ENCODE measurements at places on chromosomes 1 and 21. TPM values are rescaled to one million over a fixed set of nuclear protein-coding genes. Genes with fewer than 3 reads are reported as not detected.
A peak's percentile ranks its signal among the peaks of the same experiment; 100 is the strongest.

The MMEL1 gene
- 2.9 TPM for total RNA-seq

The SLC1A7 gene
- total RNA-seq, result not detected

The ARHGAP30 gene
- 244 TPM for total RNA-seq

The NR5A2 gene
- not detected for total RNA-seq

The NFASC gene
- total RNA-seq, result 0.23 TPM

The CBR3 gene
- 24.4 TPM for total RNA-seq

The TMCC2 gene
- total RNA-seq, result 0.52 TPM

The RABGGTB gene
- 76.8 TPM for total RNA-seq

The SAMSN1 gene
- 59.0 TPM for total RNA-seq

The TMEM54 gene
- total RNA-seq, result not detected

The CRYAA gene
- total RNA-seq, result not detected

DNA sequence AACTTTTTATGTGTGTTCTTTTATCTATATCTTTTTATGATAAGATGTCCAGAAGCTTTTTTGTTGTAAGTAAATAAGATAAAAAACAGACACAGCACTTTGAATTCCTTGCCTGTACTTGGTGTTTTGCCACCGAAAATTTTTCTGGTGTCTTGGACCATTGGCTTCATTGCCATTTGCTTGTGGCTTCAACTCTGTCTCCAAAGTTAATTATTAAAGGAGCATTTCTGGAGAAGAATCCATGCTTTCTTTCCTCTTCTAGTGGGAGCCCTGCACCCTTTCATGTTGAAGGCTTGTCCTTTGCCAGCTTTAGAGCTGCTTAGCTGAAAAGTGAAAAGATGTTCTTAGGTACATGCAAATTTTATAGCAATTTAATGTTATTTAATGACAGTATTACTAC, 112.2 kb downstream of the DYRK1A start:
- no peak overlapping the region for H3K4me3 ChIP-seq
- DNase-seq, result no peak
- no peaks in the 10 kb centered on the region for H3K27me3 ChIP-seq
- peaks cover 24% of the 10 kb centered on the region for H3K36me3 ChIP-seq
- H3K4me1 ChIP-seq, result peaks cover 19% of the 10 kb centered on the region

DNA sequence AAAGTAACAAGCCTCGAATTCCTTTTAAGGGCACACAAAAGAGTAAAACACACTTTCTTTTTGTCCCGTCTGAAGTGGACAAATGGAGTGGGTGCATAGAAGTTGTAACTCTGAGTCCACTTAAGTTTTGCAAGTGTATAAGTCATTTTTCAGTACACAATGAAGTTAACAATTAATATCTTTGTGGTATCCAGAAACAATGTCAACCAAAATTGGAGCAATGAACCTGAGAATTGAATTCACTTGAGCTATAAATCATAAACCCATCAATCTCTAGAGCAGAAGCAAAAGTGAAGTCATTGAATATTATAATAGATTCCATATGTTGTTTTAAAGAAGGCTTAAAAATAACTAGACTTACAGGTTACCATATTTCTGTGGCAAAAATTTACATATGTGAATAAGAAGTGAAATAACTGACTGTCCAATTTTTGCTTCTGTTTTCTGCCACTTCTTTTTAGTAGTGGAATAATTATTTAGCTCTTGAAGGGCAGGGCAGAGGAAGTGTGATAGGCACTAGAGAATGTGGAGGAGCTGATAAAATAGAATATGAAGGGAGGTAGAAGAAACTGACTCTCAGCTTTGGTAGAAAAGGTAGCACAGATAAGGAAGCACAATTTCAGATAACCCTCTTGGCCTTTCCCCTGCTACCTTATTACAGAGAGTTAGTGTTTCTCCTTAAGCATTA, 73.9 kb upstream of the RGL1 start:
- H3K36me3 ChIP-seq, result no peaks in the 10 kb centered on the region
- H3K27me3 ChIP-seq, result no peaks in the 10 kb centered on the region
- H3K4me3 ChIP-seq, result no peak overlapping the region
- peaks cover 2% of the 10 kb centered on the region for H3K4me1 ChIP-seq

DNA sequence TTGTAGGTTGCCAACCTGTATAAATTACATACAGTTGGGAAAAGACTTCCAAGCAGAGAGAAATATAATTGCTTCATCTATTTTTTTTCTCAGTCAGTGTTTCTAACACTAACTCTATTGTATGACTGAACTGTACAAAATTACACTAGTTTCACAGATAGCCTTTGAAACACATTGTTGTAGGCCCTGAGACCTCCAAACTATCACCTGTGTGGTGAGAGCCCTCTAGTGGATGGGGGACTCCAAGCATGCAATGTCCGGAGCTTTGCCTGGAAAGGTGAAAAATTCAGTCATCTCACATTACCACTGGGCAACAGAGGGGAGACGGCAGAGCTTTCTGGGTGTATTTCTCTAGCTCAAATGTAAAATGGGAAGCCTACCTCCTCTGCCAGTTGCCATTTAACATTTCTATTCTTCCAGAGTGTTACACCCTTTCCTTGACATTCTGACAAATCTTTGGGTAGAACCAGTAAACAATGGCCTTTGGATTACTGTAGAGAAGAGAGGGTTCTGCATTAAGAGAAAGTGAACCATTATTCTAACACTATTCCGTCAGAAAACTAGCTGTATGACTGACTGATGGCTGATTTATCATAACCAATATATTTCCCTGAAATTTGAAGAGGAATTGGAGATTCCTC, 212.2 kb downstream of the LYPLAL1 start:
- no peaks in the 10 kb centered on the region for H3K4me1 ChIP-seq
- H3K27ac ChIP-seq, result no peak overlapping the region
- no peak overlapping the region for H3K4me3 ChIP-seq

GRCh38 chr1:180178511-180179161, 24.0 kb downstream of the QSOX1 start:
- no peaks in the 10 kb centered on the region for H3K4me1 ChIP-seq
- H3K27ac ChIP-seq, result no peak overlapping the region
- H3K27me3 ChIP-seq, result no peaks in the 10 kb centered on the region
- DNase-seq, result peak; percentile 65
- no peak overlapping the region for H3K4me3 ChIP-seq
- H3K36me3 ChIP-seq, result no peaks in the 10 kb centered on the region

GRCh38 chr21:45120975-45121374, 46.6 kb downstream of the ADARB1 start:
- H3K36me3 ChIP-seq, result peaks cover 4% of the 10 kb centered on the region
- H3K27ac ChIP-seq, result no peak overlapping the region
- DNase-seq, result no peak
- H3K4me3 ChIP-seq, result no peak overlapping the region
- peaks cover 16% of the 10 kb centered on the region for H3K4me1 ChIP-seq
- no peaks in the 10 kb centered on the region for H3K27me3 ChIP-seq

GRCh38 chr21:44539991-44540666, at the start of gene KRTAP10-1:
Gene KRTAP10-1, minus strand, starts transcription at chr21:44540195. Its CDS starts 45 bp downstream, at chr21:44540150.
- no peaks in the 10 kb centered on the region for H3K4me1 ChIP-seq
- no peak within 1 kb of the TSS for H3K4me3 ChIP-seq
- H3K36me3 ChIP-seq, result no peaks in the 10 kb centered on the region
- H3K27ac ChIP-seq, result no peak within 1 kb of the TSS
- no peaks in the 10 kb centered on the region for H3K27me3 ChIP-seq
- no peak for DNase-seq

DNA sequence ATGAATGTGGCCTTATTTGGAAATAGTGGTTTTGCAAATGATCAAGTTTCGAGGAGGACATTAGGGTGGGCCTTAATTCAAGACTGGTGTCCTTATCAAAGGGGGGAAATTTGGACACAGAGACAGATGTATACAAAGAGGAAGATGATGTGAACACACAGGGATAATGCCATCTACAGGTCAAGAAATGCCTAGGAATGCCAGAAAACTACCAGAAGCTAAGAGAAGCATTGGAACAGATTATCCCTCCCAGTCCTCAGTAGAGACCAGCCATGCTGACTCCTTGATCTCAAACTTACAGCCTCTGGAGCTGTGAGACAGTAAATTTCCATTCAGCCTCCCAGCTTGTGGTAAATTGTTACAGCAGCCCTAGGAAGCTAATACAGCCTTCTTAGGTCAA, 151.4 kb downstream of the PTGER3 start:
- no peak overlapping the region for H3K27ac ChIP-seq
- no peaks in the 10 kb centered on the region for H3K36me3 ChIP-seq

GRCh38 chr1:99281105-99281504, 16.8 kb downstream of the PLPPR4 start:
- no peak for DNase-seq
- H3K27ac ChIP-seq, result no peak overlapping the region
- no peaks in the 10 kb centered on the region for H3K27me3 ChIP-seq
- no peaks in the 10 kb centered on the region for H3K4me1 ChIP-seq

- H3K36me3 ChIP-seq, result no peaks in the 10 kb centered on the region
- peaks cover 5% of the 10 kb centered on the region for H3K4me1 ChIP-seq
- H3K4me3 ChIP-seq, result no peak overlapping the region
- peaks cover 70% of the 10 kb centered on the region for H3K27me3 ChIP-seq
- no peak overlapping the region for H3K27ac ChIP-seq
Measured at GRCh38 chr1:114154963-114155322, 1.3 kb upstream of the SYT6 start.

DNA sequence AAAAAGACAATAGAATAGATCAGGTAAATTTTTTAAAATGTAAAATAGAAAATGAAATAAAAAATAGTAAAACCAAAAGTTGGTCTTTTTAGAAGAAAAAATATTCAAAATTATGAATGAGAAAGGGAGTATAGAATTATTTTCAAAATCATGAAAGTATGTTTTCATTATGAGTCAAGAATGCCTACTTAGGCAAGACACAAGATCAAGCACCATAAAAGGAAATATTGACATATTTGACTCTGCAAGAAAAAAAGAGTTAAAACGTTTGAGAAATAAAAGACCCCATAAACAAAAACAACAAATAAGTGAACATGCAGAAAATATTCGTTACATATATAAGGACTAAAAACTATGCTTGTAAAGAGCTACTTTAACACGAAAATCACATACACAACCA, 4.8 kb upstream of the COX20 start:
- no peak overlapping the region for H3K27ac ChIP-seq
- no peak for DNase-seq
- H3K27me3 ChIP-seq, result peaks cover under 1% of the 10 kb centered on the region

DNA sequence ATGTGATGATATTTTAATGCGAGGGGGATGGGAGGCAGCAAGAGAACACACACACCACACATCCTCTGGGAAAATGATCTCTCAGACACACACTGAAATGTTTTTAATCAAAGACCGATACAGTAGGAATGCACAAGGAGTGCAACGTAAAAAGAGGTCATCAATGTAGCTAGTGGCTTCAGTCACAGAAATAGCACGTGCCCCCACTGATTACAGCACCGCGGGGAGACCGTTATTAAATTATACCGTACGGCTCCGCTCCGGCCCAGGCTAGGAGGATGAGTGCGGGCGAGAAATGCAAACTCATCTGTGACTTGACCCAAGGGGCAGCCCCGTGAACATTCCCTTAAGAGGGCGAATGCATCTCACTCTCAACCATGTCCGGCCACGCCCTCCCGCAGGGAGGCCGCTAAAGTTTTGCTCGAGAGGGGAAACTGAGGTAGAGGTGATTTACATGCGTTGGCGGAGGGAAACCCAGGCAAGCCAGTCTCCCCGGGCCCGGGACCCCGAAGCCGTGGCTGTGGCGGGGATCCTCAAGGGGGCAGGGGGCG, 552 bp downstream of the UBR4 start:
- H3K27me3 ChIP-seq, result no peaks in the 10 kb centered on the region
- peaks cover 77% of the 10 kb centered on the region for H3K4me1 ChIP-seq
- H3K36me3 ChIP-seq, result peaks cover 28% of the 10 kb centered on the region

GRCh38 chr1:61435226-61435625, 289.7 kb downstream of the TM2D1 start:
- H3K36me3 ChIP-seq, result no peaks in the 10 kb centered on the region
- no peak for DNase-seq
- no peaks in the 10 kb centered on the region for H3K27me3 ChIP-seq
- no peak overlapping the region for H3K27ac ChIP-seq

DNA sequence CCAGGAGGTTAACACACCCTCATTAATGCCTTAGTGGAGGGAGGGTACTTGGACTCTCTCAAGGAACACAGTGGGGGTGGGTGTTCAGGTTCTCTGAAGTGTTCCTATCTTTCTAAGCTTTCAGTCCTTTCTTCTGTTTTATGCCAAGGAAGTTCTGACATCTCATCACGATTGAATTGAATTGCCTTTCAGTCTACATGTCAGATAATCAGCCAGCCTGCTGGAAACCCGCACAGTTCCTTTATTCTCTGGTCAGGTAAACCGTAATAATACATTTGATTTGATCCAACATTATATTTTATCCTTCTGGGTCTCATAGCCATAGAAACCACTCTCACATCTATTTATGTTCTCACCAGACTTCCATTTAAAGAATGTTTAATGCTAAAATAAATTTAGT, 339.0 kb downstream of the RWDD3 start:
- H3K27ac ChIP-seq, result no peak overlapping the region
- H3K36me3 ChIP-seq, result no peaks in the 10 kb centered on the region

DNA sequence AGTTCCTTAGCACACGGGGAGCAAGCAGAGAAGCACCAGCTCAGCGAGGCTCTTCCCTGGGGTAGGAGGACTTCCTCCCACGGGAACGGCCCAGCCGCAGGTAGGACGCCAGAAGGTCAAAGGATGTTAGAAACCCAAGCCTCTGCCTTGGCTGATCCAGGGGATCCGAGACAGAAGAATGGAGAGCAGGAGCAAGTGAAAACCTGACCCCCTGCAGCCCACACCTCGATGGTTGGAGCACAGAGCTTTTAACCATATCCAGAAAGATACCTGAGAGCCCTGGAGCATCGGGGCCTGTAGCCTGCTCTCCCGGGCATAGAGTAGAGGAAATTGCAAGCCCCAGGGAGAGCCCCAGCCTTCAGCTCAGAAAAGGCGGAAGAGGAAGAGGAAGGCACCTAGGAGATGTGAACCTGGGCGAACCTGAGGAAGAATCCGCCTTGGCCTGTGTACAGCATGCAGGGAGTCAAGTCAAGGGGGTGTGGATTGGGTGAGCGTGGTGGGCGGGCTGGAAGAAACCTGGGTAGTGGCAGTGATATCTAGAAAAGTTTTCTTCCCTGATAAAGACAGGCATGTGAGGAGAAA, 76.3 kb downstream of the PSMG1 start:
- H3K4me1 ChIP-seq, result no peaks in the 10 kb centered on the region
- no peak for DNase-seq
- H3K27me3 ChIP-seq, result peaks cover 12% of the 10 kb centered on the region

GRCh38 chr21:35256468-35256988, 207.4 kb upstream of the RUNX1 start:
- peaks cover 2% of the 10 kb centered on the region for H3K27me3 ChIP-seq
- no peaks in the 10 kb centered on the region for H3K4me1 ChIP-seq
- no peaks in the 10 kb centered on the region for H3K36me3 ChIP-seq
- H3K4me3 ChIP-seq, result no peak overlapping the region
- DNase-seq, result no peak

DNA sequence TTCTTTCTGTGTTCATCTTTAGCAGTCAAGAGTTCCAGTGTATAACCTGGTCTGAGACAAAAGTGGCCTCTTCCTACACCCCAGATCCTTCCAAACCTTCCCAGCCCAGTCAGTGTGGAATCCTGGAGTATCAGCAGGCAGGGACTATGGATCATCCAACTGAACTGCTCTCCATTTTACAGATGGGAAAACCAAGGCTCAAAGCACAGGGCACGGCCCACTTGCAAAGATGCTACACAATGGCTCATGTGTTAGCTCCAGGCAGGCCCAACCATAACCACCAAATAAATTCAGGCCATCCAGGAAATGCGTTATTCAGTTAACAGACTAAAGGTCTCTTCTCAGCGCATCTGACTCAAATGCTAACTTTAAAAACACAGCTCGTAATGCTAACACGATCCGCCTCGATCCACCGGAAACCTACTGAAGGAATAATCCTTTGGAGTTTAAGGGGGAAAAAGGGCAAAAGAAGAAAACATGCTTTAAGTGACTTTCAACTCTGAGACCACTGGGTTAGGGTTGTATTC, 7.1 kb downstream of the GLIS1 start:
- H3K36me3 ChIP-seq, result no peaks in the 10 kb centered on the region
- H3K27me3 ChIP-seq, result peaks cover 40% of the 10 kb centered on the region
- no peak overlapping the region for H3K4me3 ChIP-seq
- H3K4me1 ChIP-seq, result no peaks in the 10 kb centered on the region
- no peak overlapping the region for H3K27ac ChIP-seq
